ENCODE measurements at places on chromosomes 6 and 20.
A peak's percentile ranks its signal among the peaks of the same experiment; 100 is the strongest.

DNA sequence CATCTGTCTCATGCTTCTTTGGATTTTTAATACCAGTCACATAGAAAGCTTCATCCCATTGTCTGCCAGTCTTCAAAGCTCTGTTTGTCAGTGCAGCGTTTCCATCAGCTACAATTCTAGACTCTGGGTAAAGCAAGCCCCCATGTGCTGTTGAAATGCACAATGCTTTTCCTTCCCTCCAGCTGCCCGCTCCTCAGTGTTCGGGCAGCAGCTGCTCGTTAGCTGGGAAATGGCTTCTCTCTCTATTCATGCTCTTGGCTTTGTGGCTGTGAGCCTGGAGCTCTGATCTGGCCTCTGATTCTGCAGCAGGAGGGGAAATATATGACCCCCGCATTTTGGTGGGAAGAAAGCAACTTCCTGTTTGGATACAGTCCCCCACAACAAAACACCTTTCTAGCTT is 213.0 kb upstream of the CDYL start:
- DNase-seq, result no peak

GRCh38 chr6:118889163-118889562 is 4.8 kb upstream of the ASF1A start:
- DNase-seq, result no peak

DNA sequence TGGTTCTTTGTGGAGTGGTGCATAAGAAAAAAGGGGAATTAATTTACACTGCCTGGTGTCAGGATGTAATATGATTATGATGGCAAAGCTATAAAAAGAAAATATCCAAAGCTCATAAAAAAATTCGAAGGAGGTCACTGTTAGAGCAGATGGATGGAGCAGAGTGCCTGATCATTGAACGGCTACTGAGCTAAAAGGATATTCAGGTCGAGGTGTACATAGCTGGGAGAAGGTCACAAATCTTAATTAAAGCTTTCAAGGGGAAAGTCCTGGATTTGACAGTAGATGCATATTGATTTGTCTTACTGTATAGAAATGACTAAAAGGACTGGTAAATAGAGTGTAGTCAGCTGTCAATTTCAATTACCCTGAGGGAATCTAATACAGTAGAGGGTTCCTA is 84.4 kb downstream of the PKIB start:
- no peak for DNase-seq

- no peak for DNase-seq
Measured at GRCh38 chr6:168864541-168865460, 388.8 kb downstream of the THBS2 start.

DNA sequence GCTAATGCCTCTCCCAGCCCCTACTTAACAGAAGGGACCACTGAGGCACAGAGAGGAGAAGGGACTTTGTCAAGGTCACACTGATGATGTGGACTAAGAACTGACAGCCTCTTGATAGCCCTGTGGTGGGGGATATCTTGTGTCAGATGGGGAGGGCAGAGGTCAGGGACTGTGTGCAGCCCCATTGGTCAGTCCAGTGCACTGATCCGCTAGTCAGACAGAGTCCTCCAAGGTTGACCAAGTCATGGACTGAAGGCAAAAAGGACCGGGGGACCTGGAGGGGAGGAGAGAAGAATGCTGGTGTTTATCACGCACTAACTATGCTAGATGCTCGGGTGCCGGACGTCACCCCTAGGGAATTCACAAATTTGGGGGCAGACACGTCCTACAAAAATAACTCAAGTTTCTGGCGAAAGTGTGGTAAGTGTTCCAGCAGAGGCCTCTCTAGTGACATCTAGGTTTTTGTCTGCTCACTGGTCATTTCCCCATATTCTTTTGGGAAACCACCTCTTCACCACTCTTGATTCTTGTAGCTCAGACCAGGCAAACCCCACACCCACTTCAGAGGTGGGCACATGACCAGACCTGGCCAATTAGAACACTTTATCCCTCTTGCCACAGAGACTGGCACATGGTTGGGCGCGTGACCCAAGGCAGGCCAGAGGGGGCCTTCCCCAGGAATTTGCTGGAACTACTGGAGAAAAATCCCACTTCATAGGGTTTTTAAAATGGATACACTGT is 21.0 kb downstream of the TCF15 start:
- peak; percentile 48 for DNase-seq

DNA sequence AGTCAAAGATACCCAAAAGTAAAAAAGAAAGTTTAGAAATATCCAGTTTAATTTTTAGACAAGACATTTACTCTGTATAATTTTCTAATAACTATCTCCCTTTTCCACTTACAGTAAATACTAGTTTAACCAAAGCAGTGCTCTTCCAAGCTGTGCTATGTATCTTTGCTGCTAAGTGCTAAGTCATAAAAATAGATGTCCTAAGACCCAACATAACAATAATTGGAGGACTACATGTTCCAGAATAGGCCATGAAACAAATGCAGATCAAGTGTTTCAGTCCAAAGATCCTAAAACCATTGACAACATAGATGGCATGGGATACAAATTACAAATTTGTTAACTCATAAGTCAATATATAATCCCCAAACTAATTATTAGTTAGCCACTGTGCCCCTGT is 111.1 kb downstream of the FAM83B start:
- DNase-seq, result no peak

DNA sequence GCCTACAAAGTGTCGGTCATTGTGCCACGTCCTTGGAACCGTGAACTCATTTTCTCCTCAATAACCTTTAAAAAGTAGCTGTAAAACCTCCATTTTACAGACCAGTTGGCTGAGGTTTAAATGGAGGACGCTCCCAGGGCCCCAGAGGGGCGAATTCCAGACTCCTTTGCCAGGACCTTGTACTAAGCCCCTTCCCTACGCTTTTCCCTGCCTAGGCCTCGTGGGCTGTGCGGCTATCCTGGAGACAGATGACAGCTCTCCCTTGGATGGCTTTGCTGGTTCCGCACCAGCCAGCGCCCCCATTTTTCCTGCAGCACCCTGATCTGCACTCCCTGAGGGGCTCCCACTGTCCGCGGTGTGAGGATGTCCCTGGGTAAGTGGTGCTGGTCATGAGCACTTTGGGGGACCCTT is 12.1 kb upstream of the SNHG17 start:
- DNase-seq, result no peak

- no peak for DNase-seq
Measured at GRCh38 chr6:15474196-15474595, 188.6 kb downstream of the DTNBP1 start.

GRCh38 chr6:24522228-24523176 is 27.7 kb downstream of the ALDH5A1 start:
- DNase-seq, result no peak

- DNase-seq, result no peak
Measured at GRCh38 chr6:83597051-83597450, 84.7 kb downstream of the PRSS35 start.

GRCh38 chr20:10217721-10218410 is 764 bp upstream of the SNAP25 start:
- DNase-seq, result peak; percentile 69

- DNase-seq, result no peak
Measured at GRCh38 chr6:63014290-63014689, 197.0 kb upstream of the FKBP1C start.

- no peak for DNase-seq
Measured at GRCh38 chr6:78607189-78607588, 260.2 kb upstream of the IRAK1BP1 start.

- no peak for DNase-seq
Measured at GRCh38 chr20:46308258-46309157, at the start of gene CDH22. TSS of gene CDH22 (minus strand) at chr20:46308498. CDS start at chr20:46251294, 57,204 bp downstream.

- peak; percentile 96 for DNase-seq
Measured at GRCh38 chr20:50304501-50304856, 113.8 kb downstream of the CEBPB start.

- no peak for DNase-seq
Measured at GRCh38 chr6:36805917-36806316, 33.3 kb downstream of the CPNE5 start.

GRCh38 chr6:11791354-11792107 is 12.9 kb upstream of the ADTRP start:
- DNase-seq, result no peak

Data from sigmoid colon (tissue), 7 donors.